Posterior cingulate gyrus (tissue), 11 donors: ENCODE measurements at places on chromosomes 12 and 14.
A peak's percentile ranks its signal among the peaks of the same experiment; 100 is the strongest.

GRCh38 chr12:120654656-120655055, 14.2 kb downstream of the CABP1 start:
- peak; percentile 60 for DNase-seq

- DNase-seq: peak; percentile 70
Measured at GRCh38 chr12:124413401-124413800, 118.5 kb downstream of the RFLNA start.

DNA sequence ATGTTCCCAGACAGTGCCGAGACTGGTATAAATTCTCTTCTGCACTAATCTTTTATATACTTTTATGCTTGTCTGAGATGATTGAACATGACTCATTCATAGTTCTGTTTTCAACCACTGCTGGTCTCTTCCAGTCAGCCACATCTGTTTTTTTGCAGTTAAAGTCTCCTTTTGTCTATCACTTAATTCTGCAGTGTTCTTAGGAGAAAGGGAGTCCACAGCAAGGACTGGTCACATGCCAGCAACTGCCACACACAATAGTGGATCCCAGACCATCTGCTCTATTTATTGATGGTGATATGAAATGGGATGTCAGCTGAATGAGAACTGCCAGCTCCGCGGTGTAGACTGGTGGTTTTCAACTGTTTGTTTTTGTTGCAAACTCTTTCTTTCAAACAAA, 379.8 kb downstream of the MED13L start:
- no peak for DNase-seq

GRCh38 chr12:117214797-117215196, 24.5 kb upstream of the FBXO21 start:
- DNase-seq: peak; percentile 20
